Cerebellum (tissue), 4 donors: ENCODE measurements at places on chromosomes 2 and 18. TPM values are rescaled to one million over a fixed set of nuclear protein-coding genes. Genes with fewer than 3 reads are reported as not detected.

DNA sequence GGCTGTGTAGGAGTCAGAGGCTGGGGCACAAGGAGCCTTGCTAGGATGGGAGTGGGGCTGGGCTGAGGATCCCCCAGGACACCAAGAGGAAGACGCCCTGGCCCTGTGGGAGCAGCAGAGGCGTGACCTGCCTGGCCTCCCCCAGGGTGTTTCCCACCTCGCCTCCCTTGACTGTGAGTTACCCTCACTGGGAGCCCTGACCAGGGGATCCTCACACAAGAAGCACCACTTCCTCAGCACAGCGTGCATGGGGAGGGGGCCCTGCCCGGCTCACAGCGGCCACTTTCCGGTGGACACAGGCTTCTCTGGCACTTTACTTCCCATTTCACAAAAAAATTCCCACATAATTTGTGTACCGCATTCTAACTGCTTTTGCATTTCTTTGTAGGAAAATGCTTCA is 187.7 kb downstream of the EIPR1 start:
- no peak for DNase-seq

The TMEM200C gene
- total RNA-seq = 11.7 TPM

The DIS3L2 gene
- 44.3 TPM for total RNA-seq

GRCh38 chr2:210132239-210132638 is 39.0 kb downstream of the KANSL1L start:
- DNase-seq = no peak

DNA sequence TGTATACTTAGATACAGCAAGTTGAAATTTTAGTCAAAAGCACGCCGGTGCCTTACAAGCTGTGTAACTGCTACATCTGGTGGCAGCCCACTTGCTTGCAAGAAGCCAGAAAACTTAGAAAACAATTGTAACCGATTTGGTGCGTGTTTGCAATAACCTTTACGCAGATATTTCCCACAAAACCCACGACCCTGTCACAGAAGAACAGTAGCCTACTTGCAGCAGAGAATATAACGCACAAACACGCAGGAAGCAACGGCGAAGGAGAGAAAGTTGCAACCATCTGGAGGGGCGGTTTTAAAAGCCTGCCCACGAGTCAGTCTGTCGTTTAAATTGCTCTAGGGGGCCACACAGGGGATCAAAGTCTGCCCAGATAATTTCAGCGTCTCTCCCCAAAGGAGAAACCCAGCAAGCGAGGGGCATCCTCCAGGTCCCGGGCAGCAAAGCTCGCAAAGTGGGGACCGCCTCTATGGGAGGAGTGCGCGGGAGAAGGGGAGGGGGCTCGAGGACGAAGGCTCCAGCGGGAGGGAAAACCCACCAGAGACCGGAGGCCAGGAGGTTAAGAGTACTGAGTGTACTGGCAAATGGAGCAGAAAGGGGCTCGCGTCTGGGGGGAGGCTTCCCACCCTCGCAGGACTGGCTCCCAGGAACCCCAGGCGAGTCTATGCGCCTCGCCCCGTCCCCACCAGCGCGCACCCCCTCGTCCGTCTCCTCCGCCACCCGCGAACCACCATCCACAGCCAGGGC is 1.1 kb downstream of the TLK1 start:
- DNase-seq = peak; percentile 20

- DNase-seq = no peak
Observed at GRCh38 chr2:233012301-233012971, 620 bp downstream of the NGEF start.

- peak; percentile 30 for DNase-seq
Observed at GRCh38 chr2:240956171-240956934, 42.1 kb upstream of the SNED1 start.

GRCh38 chr2:1709946-1710560 is 34.3 kb downstream of the PXDN start:
- DNase-seq = no peak

DNA sequence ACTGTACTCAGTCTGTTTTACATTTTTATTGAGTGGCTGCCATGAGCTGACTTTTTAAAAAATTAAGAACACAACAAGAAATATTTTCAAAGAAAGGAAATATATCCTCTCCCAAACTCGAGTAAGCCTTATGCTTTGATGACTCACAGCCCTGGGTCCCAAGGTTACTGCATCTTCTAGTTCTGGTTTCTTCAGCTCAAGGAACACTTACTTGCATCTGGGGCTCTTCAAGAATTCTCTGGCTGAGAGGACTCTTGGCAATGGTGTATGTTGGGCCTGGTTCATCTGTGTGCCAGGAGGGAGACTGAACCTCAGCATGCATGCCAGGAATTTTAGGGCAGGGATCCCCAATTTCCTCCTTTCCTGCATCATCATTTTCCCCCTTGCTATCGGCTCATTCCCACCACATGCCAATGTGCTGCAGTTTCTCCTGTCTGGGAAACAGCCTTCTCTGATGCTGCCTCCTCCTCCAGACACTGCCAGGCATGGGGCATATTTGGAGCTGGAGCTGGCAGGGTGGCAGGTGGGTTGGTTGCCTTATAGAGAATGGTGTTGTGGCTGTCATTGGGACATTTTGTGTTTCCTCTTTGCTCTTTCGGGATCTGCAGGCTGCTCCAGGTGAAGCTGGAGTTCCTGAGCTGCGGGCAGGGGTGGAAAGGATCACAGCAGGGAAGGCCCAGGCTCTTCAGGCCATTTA is 192.2 kb upstream of the HS6ST1 start:
- peak; percentile 19 for DNase-seq

- DNase-seq = no peak
Observed at GRCh38 chr2:126908721-126909177, 10.1 kb downstream of the TEX51 start.

DNA sequence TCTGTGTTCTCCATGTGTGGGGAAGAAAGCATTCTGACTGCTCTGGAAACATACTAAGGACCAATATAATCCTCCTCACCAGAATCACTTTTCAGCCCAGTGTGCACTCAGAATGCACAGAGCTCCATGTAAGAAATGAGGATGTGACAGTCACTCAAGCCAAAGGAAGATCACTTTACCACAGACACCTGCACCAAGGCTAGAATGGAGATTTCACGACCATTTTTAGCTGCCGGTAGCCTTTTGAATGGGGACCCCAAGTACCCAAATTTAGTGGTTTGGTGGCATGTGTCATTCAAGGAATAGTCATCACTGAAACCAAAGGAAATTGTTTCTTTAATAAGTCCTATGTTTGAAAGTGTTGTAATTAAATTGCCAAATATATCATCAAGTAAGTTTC is 613.2 kb upstream of the ACVR2A start:
- no peak for DNase-seq

The NPPC gene
- 2.0 TPM for total RNA-seq

DNA sequence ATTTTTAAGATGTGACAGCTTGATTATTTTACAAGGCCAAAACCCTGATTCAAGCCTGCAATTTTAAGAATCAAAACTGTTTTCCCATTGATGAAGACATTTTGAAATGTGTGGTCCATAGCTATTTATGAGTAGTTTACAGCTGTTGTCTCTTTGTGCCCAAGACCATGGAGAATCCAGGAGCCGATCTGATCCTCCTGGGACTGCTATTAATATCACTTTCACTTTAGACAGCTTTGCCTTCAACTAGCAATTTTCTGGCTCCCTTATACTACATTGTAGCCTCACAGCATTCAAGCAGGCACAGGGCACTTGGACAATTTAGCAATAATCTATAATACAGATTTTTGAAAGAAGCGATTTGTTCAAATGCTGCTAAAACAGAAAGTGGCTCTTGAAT is 172.9 kb downstream of the SLC8A1 start:
- DNase-seq = no peak

DNA sequence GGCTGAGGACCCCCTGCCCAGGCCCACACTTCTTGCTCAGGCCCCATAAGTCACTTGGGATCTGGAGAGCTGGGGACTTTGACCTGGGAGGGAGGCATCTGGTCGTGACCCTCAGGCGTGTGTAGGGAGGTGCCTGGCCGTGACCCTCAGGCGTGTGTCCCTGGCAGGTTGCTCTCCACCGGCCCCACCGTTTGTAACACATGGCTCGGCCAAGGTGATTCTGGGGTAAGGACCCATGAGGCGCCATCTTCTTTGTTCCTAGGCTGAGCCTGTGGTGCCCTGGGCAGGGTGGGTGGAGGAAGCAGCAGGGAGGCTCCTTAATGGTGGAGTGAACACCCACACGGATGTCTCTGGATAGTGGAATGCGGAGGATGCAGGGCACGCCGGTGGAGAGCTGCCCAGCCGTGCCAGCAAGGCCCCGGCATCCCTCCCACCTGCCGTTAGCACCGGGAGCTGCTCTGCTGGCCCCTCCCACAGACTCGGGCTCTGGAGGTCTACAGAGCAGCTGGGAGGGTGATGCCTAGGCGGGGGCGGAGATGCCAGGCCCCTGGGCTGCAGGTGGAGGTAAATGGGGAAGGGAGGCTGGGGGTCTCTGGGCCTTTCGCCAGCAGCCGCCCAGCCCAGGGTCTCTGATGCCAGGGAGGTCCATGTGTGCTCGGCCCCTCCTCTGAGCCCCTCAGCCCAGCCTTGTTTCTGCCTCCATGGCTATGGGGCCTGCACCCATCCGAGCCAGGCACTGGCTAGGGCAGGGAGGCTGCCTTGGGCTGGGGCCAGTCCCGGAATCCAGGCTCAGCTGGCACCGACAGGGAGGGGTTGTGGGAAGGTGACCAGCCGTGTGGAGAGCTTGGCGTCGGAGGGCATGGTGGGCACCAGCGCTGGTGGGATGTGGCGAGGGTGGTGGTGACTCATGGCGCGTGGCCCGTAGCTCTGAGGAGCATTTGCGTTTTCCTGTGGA is 1.1 kb upstream of the GAL3ST2 start:
- no peak for DNase-seq
